ENCODE measurements at places on chromosomes 7 and 10.
A peak's percentile ranks its signal among the peaks of the same experiment; 100 is the strongest.

GRCh38 chr7:1662767-1663166 lies 7.3 kb upstream of the ELFN1 start:
- H3K27me3 ChIP-seq, result peaks cover 52% of the 10 kb centered on the region
- H3K27ac ChIP-seq, result no peak overlapping the region
- DNase-seq, result no peak
- H3K36me3 ChIP-seq, result no peaks in the 10 kb centered on the region
- peaks cover 34% of the 10 kb centered on the region for H3K4me1 ChIP-seq

GRCh38 chr10:104485632-104486031 lies 132.0 kb downstream of the CFAP58 start:
- H3K27ac ChIP-seq, result no peak overlapping the region
- H3K4me1 ChIP-seq, result no peaks in the 10 kb centered on the region
- peaks cover 12% of the 10 kb centered on the region for H3K27me3 ChIP-seq

- H3K4me1 ChIP-seq, result no peaks in the 10 kb centered on the region
- H3K27me3 ChIP-seq, result peaks cover 19% of the 10 kb centered on the region
- no peaks in the 10 kb centered on the region for H3K36me3 ChIP-seq
- no peak for DNase-seq
Measured at GRCh38 chr7:29276199-29276598, 81.6 kb downstream of the CHN2 start.

GRCh38 chr7:70229242-70229641 lies 631.0 kb downstream of the AUTS2 start:
- DNase-seq, result no peak
- no peak overlapping the region for H3K4me3 ChIP-seq
- H3K27me3 ChIP-seq, result no peaks in the 10 kb centered on the region
- no peak overlapping the region for H3K27ac ChIP-seq
- H3K4me1 ChIP-seq, result no peaks in the 10 kb centered on the region

DNA sequence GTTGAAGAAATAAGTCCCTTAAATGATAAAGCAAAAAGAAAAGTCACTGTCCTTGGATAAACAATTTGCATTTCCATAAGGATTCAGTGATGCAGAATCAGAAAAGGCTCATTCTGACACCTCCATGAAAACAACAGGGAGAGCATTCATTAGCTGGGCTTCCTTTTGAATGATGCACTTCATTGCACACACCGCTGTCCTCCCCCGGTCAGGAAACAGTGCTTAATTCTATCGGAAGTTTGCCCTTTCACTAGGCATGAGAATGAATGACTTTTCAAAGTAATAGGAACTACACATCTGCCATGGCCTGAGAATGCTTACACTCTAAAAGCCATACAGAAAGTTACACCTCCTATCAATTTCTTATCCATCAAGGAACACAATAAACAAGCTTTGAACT lies 4.2 kb downstream of the PCDH15 start:
- no peaks in the 10 kb centered on the region for H3K27me3 ChIP-seq
- no peak for DNase-seq
- H3K36me3 ChIP-seq, result no peaks in the 10 kb centered on the region
- H3K27ac ChIP-seq, result no peak overlapping the region

GRCh38 chr10:79927111-79927828 lies 21.6 kb downstream of the SFTPD start:
- peaks cover 23% of the 10 kb centered on the region for H3K27me3 ChIP-seq
- peaks cover 7% of the 10 kb centered on the region for H3K36me3 ChIP-seq
- peaks cover 3% of the 10 kb centered on the region for H3K4me1 ChIP-seq
- no peak for DNase-seq
- H3K4me3 ChIP-seq, result no peak overlapping the region

- H3K4me3 ChIP-seq, result no peak overlapping the region
- no peaks in the 10 kb centered on the region for H3K36me3 ChIP-seq
- peaks cover 4% of the 10 kb centered on the region for H3K4me1 ChIP-seq
- peaks cover 68% of the 10 kb centered on the region for H3K27me3 ChIP-seq
Measured at GRCh38 chr10:48943096-48943495, 3.5 kb upstream of the LRRC18 start.

- peak overlapping the region; percentile 89 for H3K4me3 ChIP-seq
- peak; percentile 67 for DNase-seq
- H3K4me1 ChIP-seq, result peaks cover 13% of the 10 kb centered on the region
- no peak overlapping the region for H3K27ac ChIP-seq
Measured at GRCh38 chr10:87661861-87662785, 2.4 kb downstream of the PAPSS2 start.

- H3K36me3 ChIP-seq, result peaks cover 5% of the 10 kb centered on the region
- no peak overlapping the region for H3K27ac ChIP-seq
- DNase-seq, result no peak
- H3K27me3 ChIP-seq, result peaks cover 5% of the 10 kb centered on the region
- H3K4me1 ChIP-seq, result peaks cover 1% of the 10 kb centered on the region
Measured at GRCh38 chr10:103793920-103794883, 61.2 kb downstream of the SH3PXD2A start.

- no peak overlapping the region for H3K27ac ChIP-seq
- H3K4me3 ChIP-seq, result no peak overlapping the region
- DNase-seq, result no peak
Measured at GRCh38 chr10:12685261-12686058, 316.1 kb downstream of the CCDC3 start.

DNA sequence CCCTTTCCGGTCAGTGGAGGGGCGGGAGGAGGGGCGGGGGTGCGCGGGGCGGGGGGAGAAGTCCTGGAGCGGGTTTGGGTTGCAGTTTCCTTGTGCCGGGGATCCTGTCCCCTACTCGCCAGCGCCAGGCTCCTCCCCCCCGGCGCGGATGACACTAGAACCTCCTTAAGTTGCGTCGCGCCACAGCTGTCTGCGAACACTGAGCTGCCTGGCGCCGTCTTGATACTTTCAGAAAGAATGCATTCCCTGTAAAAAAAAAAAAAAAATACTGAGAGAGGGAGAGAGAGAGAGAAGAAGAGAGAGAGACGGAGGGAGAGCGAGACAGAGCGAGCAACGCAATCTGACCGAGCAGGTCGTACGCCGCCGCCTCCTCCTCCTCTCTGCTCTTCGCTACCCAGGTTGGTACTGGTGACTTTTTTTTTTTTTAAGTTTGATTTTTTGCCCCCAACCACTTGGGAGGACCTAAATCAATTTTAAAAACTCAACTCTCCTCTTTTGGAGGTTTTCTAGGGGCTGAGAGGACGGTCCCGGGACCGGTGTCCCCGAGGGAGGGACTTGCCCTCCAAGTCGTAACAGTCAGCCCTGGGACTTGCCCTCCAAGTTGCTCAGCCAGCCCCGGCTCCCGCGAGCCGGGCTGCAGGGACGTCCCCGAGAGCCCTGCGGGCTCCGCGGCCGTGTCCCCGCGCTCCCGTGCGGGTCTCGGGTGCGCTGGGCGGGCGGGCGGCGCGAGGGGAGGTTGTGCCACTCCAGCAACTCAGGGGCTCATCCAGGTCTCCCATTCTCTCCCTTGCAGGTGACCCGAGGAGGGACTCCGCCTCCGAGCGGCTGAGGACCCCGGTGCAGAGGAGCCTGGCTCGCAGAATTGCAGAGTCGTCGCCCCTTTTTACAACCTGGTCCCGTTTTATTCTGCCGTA lies at the start of gene GATA3:
GATA3 (plus strand) TSS at position 195 of the 914 bp plus-strand sequence. CDS start 968 bp downstream, outside the sequence.
- H3K27me3 ChIP-seq, result peaks cover 94% of the 10 kb centered on the region
- peak within 1 kb of the TSS; percentile 28 for H3K4me3 ChIP-seq
- no peak within 1 kb of the TSS for H3K27ac ChIP-seq
- H3K4me1 ChIP-seq, result peaks cover 41% of the 10 kb centered on the region

Measured in mesenchymal stem cell (in vitro differentiated cells and primary cell).